ENCODE measurements at places on chromosomes 7 and 10. TPM values are rescaled to one million over a fixed set of nuclear protein-coding genes. Genes with fewer than 3 reads are reported as not detected.

The SYT15B gene
- 1.1 TPM for polyA plus RNA-seq

The ZP3 gene
- polyA plus RNA-seq = 3.3 TPM

The CYP3A7 gene
- 1.2 TPM for polyA plus RNA-seq

The ZNF783 gene
- polyA plus RNA-seq = 17.0 TPM

The C10orf53 gene
- polyA plus RNA-seq = not detected

The NPY4R gene
- polyA plus RNA-seq = not detected

The GIMAP5 gene
- polyA plus RNA-seq = 5.6 TPM

DNA sequence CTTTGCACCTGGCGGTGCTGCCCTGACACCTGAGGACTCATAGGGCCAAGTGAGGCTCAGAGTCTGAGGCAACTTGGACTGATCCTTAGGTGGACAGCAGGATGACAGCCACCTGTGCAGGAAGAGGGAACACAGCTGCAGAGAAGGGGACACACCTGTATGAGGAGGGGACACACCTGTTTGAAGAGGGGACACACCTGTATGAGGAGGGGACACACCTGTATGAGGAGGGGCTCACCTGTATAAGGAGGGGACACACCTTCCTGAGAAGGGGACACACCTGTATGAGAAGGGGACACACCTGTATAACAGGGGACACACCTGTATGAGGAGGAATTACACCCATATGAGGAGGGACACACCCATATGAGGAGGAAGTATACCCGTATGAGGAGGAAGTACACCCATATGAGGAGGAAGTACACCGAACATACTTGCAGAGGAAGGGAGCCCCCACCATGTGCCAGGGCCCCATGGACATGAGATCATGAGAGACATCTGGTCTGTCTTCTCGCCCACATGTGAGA lies 285.9 kb downstream of the ADARB2 start:
- DNase-seq = no peak

DNA sequence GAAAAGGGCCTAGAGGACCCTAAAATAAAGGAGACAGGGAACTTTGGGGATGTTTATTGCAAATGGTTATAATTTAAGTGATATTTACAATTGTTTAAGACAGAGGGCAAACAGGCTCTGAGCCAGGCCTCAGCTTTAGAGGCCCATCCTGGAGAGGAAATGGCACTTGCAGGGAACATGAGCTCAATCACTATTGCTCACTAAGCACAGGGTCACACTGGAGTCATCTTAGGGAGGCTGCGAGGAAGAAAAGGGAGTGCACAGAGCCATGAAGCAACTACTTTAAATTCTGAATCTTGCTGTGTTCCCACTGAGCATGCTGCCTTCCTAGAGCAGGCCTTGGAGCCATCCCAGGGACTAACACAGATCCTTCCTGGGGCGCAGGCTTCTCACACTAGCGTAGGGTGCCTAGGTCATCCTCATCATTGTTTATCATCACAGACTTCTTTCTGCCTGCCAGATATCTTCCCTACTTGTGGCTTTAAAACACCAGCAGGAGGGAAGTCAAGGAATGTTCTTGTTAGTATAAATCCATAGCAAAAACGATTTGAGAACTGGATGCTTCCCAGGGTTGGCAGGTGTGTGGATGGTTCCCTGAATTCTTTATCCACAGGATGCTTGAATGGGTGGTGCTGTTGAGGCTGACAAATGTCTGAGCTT lies 12.7 kb upstream of the DNAJB12 start:
- DNase-seq = peak; percentile 17

GRCh38 chr7:129222064-129222463 lies 2.8 kb upstream of the AHCYL2 start:
- no peak for DNase-seq

GRCh38 chr10:127344346-127344745 lies 148.0 kb upstream of the INSYN2A start:
- no peak for DNase-seq

DNA sequence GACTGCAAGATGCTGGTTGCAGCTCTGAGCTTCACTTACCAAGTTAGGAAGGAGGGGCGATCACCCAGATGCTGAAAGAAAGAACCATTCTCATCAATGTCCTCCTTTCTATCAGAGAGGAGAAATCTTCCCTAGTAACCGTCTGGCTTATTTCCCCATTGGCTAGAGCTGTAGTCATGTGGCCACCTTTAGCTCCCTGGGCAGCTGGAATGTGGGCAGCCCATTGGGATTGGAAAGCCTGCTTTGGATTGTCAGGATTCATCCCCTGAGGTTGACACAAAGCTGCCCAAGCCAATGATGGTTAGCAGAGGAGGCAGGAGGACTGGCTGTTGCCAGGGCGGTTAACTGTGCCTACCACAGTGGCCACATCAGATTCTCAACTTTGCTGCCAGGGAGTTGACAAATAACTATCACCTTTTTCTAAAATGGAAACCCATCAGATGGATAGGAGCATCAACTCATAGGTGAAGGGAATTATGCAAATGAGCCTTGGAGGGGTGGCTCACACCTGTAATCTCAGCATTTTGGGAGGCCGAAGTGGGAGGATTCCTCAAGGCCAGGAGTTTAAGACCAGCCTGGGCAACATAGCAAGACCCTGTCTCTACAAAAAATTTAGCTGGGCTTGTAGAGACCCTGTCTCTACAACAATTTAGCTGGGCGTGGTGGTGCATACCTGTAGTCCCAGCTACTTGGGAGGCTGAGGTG lies 206.4 kb upstream of the GALNT17 start:
- no peak for DNase-seq

DNA sequence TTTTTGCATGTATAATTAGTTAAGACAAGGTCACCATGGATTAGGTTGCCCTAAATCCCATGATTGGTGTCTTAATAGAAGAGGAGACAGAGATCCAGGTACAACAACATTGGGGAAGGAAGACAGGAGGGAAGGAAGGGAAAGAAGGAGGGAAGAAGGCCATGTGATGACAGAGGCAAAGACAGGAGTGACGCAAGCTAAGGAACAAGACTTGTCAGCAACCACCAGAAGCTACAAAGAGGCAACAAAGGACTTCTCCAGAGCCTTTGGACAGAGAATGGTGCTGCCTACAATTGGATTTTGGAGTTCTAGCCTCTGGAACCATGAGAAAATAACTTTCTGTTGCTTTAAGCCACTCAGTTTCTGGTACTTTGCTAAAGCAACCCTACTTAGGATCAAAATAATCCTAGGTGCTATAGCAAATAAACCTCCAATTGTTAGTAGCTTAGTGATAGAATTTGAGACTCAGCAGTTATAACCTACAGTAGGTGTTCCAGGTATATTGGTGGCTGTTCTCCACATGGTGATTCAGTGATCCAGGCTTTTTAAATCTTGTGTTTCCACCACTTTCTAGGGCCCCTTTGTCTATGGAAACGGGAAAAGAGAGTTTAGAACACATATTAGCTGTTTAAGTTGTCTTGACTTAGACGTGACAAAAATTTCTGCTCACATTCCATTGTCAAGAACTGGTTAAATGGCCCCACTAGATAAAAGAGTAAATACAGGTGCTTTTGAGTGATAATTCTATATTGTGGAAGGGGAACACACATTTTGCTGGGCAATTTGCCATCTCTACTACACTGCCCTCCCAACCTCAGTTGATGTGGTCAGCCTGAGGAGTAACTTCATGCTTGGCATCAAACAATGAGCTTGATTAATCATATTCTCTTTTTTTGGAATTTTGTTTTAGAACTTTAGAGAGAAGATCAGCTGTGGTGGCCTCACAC lies 70.5 kb upstream of the SP4 start:
- DNase-seq = no peak

GRCh38 chr7:108360058-108360800 lies 96.0 kb downstream of the NRCAM start:
- no peak for DNase-seq

DNA sequence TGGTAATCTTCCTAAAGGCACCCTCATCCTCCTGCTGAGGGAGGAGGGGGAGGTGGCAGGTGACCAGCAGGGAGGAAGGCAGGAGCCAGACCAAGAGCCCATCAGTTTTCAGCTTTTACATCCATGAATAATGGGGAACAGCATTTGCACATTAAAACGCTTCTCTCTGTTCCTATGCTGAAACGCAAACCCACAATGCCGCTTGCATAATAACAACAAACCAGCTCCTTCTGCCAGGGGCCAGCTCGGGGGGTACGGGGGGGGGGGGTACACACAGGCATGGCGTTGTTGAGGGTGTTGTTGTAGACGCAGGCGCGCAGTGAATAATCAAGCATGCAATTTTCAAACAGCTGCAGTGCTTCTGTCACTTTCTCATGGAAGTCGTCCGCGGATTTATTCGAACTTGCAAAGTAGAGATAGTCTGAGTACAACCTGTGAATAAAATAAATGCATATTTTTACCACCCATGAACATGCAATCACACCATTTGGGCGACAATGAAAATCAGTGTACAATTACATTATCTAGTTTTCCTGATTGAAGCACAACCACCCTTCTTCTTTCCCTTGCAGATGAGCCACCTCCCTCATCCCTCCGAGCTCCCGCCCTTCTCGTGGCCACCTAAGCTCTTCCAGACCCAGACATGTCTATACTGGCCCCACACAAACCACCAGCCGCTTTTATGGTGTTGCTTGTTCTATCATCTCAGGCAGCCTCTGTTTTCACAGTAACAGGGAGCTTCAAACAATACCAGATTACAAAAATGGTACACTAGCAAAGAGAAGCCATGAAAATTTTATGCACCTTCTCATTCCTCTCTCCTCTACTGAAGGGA lies 72.2 kb downstream of the CHST15 start:
- DNase-seq = no peak

DNA sequence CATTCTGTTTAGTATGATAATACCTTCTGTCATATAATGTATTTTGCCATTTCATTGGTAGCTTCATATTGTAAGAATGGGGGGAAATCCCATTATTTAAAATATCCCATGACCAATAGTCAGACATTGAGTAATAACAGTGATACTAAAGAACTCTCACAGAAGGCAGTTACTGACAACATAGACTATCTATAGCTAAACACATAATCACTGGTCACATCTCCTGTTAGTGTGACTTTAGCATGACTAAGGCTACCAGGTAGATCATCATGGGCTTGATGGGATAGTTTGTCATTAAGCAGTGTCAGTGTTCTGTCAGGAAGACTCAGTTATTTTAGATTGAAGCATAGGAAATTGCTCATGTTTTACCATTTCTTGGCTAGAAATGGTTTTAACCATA lies 16.4 kb downstream of the OPN1SW start:
- no peak for DNase-seq

DNA sequence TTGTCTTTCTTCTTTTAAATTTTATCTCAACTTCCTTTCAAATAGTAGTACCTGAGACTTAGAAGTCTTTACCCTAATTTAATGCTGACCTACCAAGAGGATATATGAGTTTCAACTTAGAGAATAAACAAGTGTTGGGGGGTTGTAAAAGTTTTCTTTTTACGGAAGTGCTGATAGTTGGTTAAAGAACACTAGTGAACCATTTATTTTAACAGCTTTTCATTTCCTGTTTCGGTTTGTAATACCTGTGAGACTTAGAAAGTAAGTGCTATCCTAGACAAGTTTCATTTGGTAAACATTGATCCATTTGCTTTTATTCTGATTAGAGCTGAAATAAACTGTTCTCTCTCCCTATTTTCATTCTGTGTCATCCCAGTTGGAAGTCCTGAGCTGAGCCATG lies 683.1 kb upstream of the SORCS1 start:
- DNase-seq = no peak

DNA sequence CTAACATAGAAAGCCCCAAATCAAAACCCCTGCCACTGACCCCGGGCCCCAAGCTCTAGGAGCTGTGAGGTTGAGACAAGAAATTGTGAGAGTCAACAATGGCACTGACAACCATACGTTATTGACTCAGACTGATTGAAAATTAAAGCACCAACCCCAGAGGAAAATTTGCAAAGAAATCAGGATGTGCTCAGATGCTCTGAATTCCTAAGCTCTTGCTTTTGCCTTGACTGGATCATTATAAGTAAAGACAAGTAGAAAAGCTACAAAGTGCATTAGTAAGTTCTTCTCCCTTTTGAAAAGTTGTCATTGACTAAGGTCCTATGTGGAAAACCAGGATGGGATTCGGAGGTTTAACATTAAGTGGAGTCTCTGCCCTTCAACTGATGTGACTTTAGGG lies 130.2 kb downstream of the SAMD9 start:
- DNase-seq = no peak

DNA sequence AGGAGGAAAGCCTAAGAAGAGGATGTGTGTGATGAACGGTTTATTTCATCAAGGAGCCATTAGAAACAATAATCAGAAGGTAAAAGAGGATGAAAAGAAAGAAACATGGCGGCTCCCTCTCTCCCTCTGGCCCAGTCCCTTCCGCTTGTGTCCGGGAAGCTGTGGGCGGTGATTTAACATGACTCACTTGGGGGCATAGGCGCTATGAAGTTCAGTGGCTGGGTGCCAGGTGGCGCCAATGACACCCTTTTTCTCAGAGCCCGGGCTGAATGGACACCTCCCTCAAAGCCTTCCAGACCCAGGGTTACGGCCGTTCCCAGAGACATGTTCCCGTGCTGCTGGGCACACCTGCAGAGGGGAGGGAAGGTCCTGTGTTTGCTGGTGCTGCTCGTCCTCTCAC lies 244.0 kb downstream of the SKAP2 start:
- peak; percentile 37 for DNase-seq

DNA sequence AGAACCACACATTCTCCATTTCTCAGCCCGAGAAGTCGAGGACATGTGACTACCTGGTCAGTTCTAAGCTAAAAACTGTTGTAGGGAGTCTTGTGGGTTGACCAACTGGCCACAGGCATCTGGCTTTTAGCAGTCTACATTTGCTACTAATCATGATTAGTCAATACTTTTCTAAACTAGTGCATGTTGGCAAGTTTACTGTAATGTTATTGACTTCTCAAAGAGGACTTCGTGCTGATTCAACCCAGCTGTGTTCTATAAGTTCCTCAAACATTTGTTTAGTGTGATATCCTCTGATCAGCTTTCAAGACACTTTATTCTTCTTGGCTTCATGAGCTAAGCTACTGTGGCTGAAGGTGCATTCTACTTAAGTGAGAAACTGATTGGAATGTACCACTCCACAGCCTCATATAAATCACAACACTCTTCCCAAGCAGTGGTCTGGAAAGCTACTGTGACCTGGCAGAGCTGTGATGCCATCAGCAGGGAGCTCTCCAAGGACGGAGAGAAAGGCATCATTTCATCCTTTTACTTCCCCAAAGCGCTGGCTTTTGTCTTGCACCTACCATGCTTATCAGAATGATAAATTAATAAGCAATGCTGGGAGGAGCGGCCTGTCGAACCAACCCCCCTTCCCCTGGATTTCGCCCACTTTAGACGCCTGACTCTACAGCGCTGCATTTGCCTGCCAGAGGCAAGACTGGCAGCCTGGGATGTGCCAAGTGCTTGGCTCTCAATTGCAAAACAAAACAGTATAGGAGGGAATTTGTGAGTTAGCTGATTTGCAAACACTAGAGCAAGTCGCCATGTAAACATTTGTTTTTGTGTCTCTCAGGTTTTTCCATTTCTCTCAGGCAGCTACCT lies 206.7 kb upstream of the PLXNA4 start:
- DNase-seq = no peak
